ENCODE measurements at places on chromosomes 12 and 14.

GRCh38 chr14:50801706-50802105 is 29.3 kb downstream of the NIN start:
- no peak for DNase-seq

DNA sequence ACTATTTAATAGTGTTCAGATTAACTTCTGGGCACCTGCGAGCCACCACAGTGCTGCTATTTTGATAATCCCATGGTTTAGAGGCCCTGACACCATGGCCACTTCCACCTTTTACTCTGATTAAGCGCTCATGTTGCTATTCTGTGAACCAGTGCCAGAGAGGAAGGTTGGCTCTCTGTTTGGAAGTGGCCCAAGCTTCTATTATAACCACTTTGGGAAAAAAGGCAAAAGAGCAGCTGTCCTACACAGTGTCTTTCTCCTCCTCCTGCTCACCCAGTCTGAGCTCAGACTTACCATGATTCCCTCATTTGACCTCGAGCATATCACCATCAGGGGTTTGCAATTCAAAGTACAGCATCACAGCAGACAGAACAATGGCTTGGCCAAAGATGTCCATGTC is 23.3 kb downstream of the DYRK2 start:
- no peak for DNase-seq

- no peak for DNase-seq
Measured at GRCh38 chr14:100293497-100294212, 12.6 kb downstream of the SLC25A29 start.

DNA sequence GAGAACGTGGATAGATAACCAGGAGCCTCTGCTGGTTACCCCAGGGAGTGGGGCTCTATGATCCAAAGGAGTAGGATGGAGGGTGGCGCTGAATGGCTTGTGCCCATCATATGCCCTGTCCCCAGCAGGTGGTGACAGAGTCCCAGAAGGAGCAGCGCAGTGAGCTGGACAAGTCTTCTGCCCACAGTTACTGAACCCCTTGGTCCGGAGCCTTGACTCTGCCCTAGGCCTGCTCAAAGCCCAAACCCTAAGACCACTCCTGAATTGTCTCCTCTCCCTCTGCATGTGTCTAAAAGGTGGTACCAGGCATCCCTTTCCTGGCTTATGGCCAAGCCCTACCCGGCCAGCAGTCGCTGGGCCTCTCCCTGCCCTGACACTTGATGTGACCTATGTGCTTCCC is 3.2 kb downstream of the PRPH start:
- DNase-seq = no peak

Data from stimulated activated CD4-positive, alpha-beta T cell treated with anti-CD3 and anti-CD28 coated beads, TNF-alpha, amount 100 ng/mL, for 24 hours (primary cell).